ENCODE measurements at places on chromosomes 1 and 21. TPM values are rescaled to one million over a fixed set of nuclear protein-coding genes. Genes with fewer than 3 reads are reported as not detected.

Gene C1orf35
- total RNA-seq: 13.0 TPM

DNA sequence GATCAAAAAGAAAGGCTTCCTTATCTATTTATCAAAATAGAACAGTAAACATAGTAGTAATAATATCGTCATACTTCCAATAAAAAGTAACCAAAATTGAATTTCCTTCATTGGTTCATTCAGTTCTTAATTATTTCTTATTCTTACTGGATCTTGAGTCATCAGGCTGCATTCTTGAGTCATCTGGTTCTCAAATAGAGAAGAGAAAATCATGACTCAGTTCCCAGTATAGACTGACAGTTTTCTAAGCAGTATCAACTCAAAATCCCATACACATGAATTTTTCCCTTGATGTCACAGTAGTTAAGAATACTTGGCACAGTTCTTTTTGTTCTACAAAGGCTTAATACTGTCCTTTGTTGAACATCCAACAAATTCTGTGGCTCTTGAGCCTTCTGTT lies 626.9 kb upstream of the ADGRL4 start:
- DNase-seq: no peak

- no peak for DNase-seq
These were observed 171.9 kb upstream of the RAB4A start for GRCh38 chr1:229098903-229099578.

DNA sequence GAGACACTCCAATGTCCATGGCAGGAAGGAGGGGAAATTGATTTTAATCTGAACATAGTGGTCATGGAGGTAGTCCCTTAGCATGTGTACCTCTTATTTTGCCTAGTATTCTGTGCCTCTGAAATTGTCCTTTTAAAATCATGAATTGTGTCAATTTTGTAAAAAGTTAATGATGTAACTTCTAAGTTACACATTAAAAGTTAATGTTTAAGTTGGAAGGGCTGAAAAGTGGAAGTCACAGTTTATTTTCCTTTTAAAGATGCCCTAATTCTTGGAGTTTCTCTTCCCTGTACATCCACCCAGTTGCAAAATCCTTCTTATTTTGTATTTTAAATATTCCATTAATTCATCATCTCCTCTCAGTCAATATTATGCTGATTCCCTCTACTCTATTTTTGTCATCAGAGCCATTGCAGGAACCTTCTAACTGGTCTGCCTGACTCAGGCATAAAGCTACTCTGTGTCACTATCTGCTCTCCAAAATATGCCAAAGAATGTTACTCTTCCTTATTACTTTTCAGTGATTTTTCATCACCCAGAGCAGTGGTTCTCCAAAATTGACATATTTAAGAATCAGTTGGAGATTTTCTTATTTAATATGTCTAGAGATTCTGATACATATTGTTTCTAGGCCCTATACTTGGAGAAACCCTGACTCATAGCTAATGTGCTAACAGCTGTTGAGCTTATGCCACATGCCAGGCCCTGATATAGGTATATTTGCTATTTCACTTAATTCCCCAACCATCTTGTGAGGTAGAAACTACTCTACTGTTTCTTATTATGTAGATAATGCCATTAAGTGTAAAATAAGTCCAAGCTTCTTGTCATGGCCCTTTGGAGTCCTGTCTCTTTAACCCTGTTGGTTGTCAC lies 5.1 kb downstream of the HOOK1 start:
- no peak for DNase-seq

Gene ITLN1
- not detected for total RNA-seq

Measured in osteocyte (in vitro differentiated cells).